ENCODE measurements at places on chromosomes 6 and 20.

DNA sequence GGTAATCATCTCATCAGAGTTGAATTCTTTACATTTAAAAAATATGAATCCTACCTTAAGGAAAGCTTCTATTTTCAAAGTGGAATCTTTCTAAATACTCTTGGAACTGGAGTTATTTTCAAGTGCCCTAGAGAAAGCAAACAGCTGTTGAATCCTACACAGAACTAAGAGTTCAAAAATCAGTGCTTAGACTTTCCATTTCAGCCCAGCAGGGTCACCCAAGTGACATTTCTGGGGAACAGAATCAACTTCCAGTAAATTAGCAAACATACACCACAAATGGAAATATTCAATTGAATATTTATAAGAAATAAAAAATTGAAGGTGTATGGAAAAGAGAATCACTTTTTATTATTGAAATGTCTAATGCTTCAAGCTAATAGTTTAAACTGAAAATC lies 427.7 kb upstream of the NOX3 start:
- no peak for DNase-seq

DNA sequence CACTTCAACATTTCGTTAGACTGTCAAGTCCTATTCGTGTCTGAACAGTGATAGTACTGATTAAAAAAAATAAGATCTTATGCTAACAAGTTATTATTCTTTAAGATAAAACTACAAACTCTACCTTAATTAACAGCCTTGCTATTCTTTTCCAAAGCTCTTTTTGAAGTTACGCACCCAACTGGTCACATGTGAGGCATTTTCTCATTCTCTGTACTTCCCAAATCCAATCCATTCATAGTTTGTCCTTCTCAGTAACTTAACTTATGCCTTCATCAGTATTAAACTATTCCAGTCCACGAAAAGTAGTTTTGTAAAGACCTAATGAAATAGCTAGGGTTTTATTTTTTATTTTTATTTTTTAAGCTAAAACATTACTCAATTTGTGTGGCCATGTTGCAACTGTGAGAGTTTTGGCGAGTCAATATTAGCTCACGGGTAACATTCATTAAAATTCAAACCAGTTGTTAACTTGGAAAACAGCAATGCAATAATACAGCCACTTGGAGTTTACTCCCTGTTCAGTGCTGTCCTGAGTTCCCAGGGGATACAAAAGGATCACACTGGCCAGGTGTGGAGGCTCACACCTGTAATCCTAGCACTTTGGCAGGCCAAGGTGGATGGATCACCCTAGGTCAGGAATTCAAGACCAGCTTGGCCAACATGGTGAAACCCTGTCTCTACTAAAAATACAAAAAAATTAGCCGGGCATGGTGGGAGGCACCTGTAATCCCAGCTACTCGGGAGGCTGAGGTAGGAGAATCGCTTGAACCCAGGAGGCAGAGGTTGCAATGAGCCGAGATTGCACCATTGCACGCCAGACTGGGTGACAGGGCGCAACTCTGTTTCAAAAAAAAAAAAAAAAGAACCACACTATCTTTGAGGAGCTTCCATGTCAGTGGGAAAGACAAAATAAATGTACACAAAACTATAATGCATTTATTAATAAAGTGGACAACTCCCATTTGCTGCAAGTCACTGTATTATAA lies 27.9 kb upstream of the EEF1A1 start:
- DNase-seq = no peak

GRCh38 chr20:4604580-4604979 lies 117.1 kb upstream of the PRND start:
- DNase-seq = no peak

DNA sequence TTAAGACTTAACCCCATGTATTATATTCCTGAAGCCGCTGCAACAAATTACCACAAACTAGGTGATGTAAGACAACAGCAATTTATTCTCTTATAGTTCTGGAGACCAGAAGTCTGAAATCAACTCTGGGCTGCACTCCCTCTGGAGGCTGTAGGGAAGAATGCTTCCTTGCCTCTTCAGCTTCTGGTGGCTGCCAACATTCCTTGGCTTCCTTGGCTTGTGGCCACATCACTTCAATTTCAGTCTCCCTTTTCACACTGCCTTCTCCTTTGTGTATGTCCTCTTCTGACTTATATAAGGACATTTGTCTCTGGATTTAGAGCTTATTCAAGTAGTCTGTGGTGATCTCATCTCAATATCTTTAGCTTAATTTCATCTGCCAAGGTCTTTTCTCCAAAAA lies 141.6 kb downstream of the DHX35 start:
- no peak for DNase-seq

GRCh38 chr20:36550790-36551299 lies 9.5 kb downstream of the MYL9 start:
- no peak for DNase-seq

- no peak for DNase-seq
Observed at GRCh38 chr20:45330476-45330875, 17.7 kb downstream of the SDC4 start.

- DNase-seq = no peak
Observed at GRCh38 chr6:31092238-31092637, 20.1 kb downstream of the C6orf15 start.

GRCh38 chr20:22501034-22501433 lies 83.3 kb downstream of the FOXA2 start:
- no peak for DNase-seq
